ENCODE measurements at places on chromosomes 3 and 15.

- no peak for DNase-seq
These were observed 184.1 kb downstream of the LRTM1 start for GRCh38 chr3:54743755-54744154.

DNA sequence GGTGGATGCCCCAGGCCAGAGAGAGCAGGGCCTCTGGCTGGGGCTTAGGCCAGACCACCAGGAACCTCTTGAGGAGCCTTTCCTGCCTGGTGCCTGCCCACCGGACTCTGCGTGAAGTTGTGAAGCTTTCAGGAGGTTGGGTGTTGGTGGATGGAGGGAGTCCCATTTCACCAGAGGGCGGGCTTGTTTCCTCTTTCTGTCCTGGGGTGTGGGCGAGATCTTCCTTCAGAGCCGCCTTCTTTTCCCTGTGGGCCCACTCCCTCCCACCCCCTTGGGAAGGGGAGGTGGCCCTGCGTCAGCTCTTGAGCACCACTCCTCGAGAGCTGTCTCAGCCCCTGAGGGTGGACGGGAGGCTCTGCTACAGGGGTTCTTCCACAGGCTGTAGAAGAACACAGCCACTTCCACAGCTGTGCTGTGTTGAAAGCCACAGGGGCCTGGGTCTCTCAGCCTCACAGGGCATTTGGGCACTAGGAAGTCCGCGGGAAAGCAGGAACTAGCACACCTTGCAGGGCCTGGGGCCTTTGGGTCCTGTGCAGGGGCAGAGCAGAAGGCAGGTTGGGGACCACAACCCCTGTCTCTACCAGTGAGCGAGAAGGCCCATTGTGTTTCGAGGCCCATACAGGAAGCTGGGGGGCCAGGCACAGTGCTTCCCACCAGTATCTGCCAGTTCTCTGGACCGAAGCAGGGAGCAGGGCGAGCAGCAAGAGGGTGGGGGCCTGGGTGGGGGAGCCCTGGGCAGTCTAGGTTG is 2.1 kb downstream of the AMIGO3 start:
- DNase-seq = no peak

GRCh38 chr3:170467571-170468147 is 49.0 kb downstream of the CLDN11 start:
- DNase-seq = no peak

DNA sequence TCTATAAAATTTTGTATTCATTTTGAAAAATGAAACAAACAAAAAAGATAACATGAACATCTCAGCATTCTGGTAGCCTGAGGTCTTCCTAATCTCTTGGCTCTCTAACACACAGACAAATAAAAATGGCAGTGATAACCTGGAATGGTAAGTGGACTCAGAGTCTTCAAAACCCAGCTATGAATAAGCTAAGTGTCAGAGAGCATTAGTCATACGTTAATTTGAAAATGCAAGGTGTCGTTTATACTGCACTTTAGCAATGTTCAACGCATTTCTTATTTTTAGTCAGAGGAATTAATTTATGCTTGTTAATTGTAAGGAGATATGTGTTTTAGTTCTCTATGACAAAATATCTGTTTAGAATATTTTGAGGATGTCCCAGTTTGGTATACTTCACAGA is 294.3 kb downstream of the NEK10 start:
- DNase-seq = no peak

DNA sequence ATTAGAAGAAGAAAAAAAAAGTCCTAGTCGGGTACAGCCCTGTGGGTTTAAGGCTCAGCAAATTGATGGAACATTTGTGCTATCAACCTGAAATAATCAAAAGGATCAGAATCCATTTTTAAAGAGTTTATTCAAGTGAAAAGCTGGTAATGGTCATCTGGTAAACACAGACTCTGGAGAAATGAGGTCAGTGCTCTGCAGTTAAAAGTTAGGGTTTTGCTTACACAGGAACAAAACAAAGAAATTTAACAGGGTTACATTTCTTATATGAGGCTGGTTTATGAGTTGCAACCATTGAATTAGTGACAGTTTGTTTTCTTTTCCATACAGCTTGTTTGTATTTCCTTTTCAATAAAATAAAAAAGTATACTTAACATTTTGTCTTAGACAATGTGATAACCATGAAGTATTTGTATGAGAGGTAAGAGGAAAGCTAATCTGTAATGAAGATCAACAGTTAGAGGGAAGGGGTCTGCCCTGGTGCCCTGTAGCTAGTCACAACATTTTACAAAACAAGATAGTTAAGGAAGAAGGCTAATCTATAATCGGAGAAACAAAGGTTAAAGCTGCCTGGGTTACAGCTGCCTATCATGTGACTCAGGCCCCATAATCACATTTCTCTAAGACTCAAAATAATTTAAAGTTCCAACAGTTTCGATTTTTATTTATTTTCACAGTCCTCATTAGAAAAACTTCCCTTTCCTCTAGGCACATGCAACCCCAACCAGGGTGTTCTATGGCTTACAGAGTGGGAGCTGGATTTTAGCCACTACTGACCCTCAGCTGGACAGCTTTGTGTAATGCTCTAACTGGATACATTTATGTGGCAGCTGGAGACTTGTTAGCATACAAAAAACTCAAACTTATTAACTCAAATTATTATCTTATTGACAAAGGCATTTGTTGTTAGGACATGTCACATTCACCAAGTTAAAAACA is 98.1 kb upstream of the ACP3 start:
- no peak for DNase-seq

- no peak for DNase-seq
These were observed 109.4 kb upstream of the ATP11B start for GRCh38 chr3:182683858-182684257.

GRCh38 chr15:57328479-57328878 is 47.8 kb upstream of the CGNL1 start:
- no peak for DNase-seq

DNA sequence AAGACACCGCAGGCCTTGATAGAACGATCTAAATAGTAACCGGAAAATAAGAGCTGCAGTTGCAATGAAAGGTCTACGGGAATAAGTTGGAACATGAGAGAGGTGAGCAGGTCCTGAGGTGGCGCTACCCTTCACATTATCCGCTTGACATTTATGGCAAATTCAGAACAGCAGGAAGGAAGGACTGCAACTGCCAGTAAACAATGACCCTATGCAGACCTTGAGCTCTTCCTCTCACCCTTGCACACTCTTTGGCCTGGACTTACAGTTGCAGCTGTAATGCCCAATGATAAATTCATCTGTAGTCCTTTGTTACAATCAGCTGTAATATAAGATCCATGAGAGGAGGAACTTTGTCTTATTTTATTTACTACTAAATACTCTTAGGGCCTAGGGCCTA is 32.3 kb upstream of the TRIM59 start:
- no peak for DNase-seq

GRCh38 chr3:112974894-112975293 is at the start of gene CD200R1:
Gene CD200R1 (minus strand): TSS chr3:112975103. CDS start chr3:112974857, 246 bp downstream.
- no peak for DNase-seq

GRCh38 chr3:36484386-36484785 is 104.1 kb downstream of the STAC start:
- DNase-seq = no peak

DNA sequence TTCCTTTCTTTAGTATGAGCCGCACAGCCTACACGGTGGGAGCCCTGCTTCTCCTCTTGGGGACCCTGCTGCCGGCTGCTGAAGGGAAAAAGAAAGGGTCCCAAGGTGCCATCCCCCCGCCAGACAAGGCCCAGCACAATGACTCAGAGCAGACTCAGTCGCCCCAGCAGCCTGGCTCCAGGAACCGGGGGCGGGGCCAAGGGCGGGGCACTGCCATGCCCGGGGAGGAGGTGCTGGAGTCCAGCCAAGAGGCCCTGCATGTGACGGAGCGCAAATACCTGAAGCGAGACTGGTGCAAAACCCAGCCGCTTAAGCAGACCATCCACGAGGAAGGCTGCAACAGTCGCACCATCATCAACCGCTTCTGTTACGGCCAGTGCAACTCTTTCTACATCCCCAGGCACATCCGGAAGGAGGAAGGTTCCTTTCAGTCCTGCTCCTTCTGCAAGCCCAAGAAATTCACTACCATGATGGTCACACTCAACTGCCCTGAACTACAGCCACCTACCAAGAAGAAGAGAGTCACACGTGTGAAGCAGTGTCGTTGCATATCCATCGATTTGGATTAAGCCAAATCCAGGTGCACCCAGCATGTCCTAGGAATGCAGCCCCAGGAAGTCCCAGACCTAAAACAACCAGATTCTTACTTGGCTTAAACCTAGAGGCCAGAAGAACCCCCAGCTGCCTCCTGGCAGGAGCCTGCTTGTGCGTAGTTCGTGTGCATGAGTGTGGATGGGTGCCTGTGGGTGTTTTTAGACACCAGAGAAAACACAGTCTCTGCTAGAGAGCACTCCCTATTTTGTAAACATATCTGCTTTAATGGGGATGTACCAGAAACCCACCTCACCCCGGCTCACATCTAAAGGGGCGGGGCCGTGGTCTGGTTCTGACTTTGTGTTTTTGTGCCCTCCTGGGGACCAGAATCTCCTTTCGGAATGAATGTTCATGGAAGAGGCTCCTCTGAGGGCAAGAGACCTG is 13.2 kb downstream of the GREM1 start:
- no peak for DNase-seq

DNA sequence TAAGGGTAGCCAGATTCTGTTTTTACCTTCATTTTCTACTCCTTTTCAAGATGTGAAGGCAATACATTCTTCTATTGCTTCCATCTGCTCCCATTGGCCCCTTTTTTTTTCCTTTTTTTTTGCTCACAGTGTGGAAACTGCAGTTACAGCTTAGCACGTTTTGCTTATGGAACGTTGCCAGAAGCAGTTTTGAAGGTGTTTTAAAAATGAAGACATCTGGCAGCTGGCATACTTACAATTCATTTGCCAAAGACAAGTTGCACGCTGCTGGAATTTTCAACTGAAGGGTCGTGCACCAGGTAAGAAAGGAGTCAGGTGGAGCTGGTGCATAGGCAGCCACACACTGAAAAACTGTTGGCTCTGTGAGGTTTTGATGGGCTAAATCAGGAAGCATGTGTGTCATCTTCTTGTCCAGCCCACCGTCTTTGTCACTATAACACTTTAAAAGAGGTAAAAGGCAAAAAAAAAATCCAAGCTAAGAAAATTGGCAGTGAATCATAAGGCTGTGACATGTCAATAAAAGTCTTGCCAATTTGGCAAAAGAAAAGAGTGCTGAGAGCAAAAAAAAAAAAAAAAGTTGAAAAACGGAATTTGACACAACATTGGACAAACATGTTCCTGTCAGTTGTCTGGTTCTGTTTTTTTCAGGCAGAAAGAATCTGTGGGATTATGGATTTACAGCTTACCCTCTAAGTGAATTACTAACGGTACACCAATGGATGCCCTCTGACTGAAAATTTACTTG is 225.4 kb upstream of the SOX2 start:
- DNase-seq = no peak

- no peak for DNase-seq
These were observed 284.7 kb upstream of the STT3B start for GRCh38 chr3:31247850-31248562.
